T-helper 2 cell treated with Interferon-gamma antibody and Interleukin-4, amounts not matched to agents 5 μg/mL and 100 μg/mL, for 36 hours (primary cell): ENCODE measurements at places on chromosomes 16 and 17.

DNA sequence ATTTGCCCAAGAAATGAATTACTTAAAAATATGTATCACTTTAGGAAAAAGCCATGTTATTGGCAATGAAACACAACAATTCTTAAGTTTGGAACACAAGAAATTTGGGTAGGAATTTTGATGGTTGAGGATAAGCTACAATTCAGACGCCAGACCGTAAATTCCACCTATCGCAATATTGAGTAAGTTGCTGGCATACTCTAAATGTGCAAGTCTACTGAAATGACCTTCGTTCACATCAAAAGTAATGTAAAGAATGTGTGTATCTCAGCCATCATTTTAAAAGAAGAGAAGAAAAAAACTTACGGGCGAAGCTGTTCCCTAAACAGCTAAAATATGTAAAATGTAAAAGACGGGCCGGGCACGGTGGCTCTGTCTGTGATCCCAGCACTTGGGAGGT, 33.4 kb downstream of the UBE2G1 start:
- DNase-seq, result no peak

DNA sequence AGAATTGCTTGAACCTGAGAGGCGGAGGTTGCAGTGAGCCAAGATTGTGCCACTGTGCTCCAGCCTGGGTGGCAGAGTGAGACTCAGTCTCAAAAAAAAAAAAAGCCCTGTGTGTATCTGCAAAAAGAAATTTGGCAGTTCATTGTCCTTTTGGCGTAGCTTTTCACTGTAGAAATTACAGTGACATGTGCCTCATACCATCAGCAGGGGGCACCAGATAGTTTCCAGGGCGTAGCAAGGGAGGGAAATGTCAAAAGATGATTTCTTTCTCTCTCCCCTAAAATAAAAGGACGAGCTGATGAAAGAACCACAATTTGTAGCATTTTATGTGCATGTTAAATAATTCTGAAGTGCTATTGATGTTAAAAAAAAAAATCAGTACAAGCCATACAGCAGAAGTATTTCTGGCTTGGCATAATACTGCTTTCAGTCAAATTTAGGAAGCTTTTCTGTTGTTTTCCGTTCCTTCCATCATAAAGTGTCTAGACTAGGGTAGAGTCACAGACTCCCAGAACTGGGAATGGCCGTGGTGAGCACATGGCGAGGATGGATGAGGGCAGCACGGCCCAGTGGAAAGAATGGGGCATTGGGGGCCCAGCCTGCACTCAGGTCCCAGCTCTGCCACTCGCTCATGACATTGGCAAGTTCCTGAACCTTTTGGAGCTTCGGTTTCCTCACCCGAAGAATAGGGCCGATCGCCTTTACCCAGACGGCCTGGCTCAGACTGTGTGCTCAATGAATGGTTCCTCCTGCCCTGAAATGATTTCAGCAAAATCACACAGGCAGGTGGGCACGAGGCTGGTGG, 59.8 kb upstream of the RPH3AL start:
- peak; percentile 58 for DNase-seq

DNA sequence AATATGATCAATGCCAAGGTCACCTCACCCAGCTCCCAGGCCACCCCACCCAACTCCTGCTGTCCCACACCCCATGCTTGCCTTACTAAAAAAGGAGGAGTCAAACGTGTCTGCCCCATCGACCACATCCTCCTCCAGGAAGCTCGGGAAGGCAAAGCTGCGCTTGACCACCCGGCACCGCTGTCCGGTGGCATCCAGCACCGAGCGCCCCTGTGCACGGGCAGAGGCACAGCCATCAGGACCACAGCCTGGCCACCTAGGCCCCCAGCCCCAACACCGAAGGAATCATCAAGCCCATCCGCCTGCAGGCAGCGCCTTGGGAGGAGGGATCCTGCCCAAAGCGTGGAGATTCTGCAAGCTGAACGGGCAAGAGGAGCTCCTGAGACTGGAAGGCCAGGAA, 10.2 kb downstream of the AANAT start:
- DNase-seq, result no peak

GRCh38 chr16:57009643-57010170, 20.4 kb downstream of the NLRC5 start:
- no peak for DNase-seq

DNA sequence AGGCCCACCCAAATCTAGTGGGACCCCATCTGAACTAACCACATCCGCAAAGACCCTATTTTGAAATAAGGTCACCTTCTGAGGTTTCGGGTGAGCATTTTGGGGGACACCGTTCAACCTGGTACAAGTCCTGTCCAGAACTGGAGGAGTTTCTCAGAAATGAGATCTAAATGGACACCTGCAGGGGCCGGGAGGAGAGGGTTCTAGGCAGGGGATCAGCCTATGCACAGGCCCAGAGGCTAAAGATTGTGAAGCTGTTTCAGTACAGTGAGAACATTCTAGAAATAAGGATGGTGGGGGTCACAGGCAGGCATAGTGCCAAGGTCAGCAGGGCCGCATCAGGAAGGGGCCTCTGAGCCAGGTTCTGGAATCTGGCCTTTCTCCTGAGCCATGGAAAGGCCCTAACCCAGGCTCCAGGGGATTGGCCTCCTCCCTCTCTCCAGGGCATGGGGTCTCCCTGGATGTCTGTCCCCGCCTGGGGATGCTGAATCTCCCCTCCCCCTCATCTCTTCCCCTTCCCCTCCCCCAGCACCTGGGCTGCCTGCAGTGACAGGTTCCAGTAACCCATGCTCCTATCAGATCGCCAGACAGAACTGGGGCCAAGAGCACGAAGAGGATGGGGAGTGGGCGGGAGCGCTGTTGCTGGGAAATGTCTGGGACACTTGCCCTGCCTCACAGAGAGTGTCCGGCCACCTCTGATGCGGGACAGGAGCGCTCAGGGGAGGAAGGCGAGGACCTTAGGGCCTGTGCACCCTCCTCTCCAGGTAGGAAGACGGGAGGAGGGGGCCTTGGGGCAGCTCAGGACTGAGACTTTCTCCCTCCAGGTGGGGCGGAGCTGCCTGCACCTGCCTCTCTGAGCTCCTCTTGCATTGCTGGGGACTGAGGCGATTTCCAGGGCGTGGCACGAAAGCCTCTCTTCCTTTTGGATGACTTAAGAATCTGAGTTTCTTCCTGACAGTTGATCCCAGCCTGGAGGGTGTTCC, 321.4 kb upstream of the TNRC6C start:
- DNase-seq, result no peak

- no peak for DNase-seq
Observed at GRCh38 chr16:50743581-50744225, 1.8 kb downstream of the CYLD start.

DNA sequence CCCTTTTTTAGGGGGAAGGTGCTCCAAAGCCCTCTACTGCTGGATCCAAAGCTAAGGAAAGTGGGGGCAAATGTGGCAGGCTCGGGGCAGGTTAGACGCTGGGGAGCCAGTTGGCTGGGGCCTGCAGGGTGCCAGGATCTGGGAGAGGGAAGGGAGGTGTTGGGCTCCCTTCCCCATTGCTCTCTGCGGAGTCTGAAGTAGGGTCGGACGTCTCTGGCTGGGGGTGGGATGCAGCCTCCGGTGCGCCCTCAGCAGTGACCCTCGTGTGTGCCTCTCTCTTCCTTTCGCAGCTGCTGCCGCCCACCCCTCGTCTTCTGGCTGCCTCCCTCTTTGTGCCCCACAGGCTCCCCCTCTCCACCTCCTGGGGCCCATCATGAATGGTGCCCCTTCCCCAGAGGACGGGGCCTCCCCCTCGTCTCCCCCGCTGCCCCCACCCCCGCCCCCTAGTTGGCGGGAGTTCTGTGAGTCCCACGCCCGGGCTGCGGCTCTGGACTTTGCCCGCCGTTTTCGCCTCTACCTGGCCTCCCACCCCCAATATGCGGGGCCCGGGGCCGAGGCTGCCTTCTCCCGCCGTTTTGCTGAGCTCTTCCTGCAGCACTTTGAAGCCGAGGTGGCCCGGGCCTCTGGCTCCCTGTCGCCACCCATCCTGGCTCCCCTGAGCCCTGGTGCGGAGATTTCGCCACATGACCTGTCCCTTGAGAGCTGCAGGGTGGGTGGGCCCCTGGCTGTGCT, 2.2 kb downstream of the SH2B1 start:
- no peak for DNase-seq

- DNase-seq, result no peak
Observed at GRCh38 chr16:62755938-62756337, 719.7 kb upstream of the CDH8 start.

DNA sequence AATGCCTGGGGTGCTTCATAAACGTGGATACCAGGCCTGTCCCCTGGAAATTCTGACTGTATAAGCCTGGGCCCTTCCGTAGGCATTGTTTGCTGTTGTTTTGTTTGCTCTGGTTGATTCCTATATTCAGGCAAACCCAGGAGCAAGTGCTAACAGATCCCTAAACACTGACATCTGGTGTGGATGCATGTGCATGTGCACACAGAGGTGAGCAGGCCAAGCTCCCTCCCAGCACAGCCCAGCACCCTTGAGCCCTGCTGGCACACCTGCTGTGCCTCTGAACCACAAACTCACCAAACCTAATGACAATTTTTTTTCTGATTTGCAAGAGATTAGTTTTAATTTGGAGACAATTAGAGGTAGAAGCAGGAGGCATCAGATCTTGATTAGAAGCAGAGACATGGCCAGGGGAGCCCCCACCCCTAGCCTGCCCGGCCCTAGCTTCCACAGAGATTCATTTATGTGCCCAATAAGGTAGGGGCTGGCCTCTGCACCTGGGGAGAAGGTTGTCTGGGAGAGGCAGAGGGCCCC, 40.4 kb downstream of the TMEM132E start:
- no peak for DNase-seq

- no peak for DNase-seq
Observed at GRCh38 chr17:80585890-80586845, 41.5 kb downstream of the RPTOR start.
